ENCODE measurements at places on chromosomes 13 and 19. TPM values are rescaled to one million over a fixed set of nuclear protein-coding genes. Genes with fewer than 3 reads are reported as not detected.

The FBXL12 gene
- 31.7 TPM for polyA plus RNA-seq

The TSEN34 gene
- 41.2 TPM for polyA plus RNA-seq

The CCNA1 gene
- polyA plus RNA-seq, result 1.8 TPM

The ZIC5 gene
- not detected for polyA plus RNA-seq

The CGB7 gene
- 0.13 TPM for polyA plus RNA-seq

The SPPL2B gene
- 72.9 TPM for polyA plus RNA-seq

The CGB5 gene
- 0.72 TPM for polyA plus RNA-seq

The SIGLEC8 gene
- polyA plus RNA-seq, result 2.4 TPM

The CPT1C gene
- 55.7 TPM for polyA plus RNA-seq
